ENCODE measurements at places on chromosomes 12 and 14.

GRCh38 chr14:32399920-32400319 is 70.8 kb downstream of the AKAP6 start:
- peak; percentile 80 for ATAC-seq

- ATAC-seq, result no peak
These were observed 14.9 kb downstream of the TUBA1C start for GRCh38 chr12:49279706-49280159.

DNA sequence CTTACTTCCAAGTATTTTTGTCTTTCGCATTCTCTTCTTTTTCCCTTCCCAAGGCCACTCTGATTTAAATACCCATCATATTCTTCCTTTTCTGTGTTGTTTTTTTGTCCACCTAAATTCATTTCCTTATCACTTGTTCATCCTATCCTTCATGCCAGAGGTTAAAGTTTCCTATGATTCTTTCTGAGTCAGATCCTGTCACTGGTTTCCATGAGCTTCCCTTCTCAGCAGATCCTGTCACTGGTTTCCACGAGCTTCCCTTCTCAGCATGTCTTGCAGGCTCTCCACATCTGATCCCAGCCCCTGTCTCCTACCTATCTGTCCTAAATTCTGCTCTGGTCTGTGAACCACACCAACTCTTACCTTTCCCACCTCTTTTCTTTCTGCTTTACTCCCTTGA is 311.8 kb upstream of the RGS6 start:
- no peak for ATAC-seq

DNA sequence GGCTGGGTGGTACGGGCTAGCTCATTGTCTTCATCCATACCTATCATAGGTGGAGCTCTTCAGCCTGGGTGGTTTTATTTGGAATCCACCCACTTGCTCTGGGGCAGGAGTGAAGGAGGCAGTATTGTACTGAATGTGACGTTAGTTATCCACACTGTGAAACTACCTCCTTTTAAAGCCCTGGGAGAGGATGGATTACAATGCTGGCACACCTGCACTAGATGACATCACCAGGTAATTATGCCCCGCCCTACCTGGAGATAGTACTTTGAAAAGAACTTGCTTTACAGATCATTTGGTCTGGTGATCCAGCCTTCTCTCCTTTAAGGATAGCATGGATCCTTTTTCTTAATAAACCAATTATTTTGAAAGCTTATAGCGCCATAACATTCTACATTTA is 78.0 kb downstream of the B4GALNT3 start:
- ATAC-seq, result no peak

DNA sequence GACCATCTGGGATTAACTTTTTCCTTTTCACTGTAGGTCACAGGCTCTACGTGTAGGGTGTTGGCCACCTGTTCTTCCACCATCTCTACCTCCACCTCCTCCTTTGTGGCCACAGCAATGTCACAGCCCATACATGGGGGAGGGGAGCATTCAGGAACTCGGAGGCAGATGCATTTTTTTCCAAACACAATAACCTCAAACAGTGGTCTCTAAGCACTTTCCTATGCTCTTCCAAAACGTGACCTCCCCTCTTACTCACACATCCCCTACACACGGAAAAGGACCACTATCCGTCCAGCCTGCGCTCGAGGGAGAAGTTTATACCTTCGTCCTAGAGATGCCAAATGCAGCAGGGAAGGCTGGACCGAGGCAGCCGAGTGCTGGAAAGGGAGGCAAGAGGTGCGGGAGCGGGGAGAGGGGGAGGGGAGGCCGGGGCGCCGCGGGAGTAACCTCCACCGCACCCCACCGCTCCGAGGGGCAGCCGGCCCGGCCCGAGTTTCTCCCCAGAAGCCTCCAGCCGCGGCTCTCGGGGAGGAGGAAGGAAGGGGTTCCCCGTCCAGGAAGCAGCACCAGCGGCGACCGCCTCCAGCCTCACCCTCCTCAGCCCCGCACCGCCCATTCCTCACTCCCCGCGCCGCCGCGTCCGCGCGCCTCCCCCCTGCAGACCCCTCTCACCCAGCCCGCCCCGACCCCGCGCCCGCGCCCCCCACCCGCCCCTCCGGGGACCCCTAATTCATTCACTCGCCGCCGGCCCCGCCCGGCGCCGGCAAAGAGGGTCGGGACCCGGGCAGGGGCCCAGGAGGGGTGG is 594 bp downstream of the KRAS start:
- ATAC-seq, result peak; percentile 72

DNA sequence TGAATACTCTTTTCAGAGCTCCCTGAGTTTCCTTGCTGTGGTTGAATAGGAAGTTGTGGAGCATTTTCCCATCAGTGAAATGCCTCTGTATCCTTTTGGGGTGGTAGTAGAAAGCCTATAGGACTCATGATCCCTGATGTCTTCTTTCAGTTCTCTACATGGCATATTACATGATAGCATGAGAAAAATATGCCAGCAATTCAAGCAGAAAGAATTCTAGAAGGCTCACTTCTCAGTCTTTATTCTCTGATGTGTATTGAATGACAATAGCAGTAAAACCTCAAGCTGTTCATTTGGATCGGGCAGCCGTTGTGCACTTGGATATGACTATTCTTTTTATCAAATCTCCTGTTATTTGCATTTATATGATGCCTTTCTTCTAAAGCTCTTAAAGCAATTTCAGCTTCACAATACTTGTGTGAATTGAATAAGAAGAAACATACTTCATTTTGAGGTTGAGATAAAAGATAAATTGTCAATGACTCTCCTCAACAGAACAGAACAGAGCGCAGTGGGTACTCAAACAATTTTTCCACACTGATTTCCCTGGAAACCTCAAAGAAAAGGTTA is 251.5 kb upstream of the FBXO33 start:
- no peak for ATAC-seq

DNA sequence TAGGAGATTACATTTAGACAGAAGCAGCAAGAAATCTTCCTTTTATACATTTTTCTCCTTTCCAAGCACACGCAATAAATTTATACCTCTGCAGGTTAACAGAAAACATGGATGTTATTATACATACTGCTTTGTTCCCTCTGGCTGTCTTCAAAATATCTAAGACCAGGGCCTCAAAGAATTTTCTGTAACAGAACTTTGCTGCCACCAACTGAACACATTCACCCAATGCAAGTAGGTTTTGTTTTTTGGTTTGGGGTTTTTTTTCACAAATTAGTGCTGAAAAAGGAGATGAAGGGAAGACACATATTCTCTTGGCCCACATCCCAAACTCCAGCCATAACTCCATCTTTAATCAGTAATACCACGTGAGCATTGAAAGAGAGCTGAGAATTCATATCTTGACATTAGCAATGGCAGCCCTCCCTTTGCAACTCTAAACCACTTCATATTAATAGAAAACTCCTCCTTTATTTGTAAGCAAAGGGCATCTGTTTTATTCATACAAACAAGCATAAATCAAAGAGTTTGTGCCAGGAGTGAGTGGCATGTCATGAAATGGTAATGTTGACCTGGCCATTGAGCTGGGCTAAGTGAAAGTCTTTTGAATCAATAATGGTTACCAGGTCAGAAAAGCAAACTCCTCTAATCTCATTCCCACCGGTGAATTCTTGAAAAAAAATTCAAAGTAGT is 150.8 kb upstream of the FSCB start:
- ATAC-seq, result no peak

DNA sequence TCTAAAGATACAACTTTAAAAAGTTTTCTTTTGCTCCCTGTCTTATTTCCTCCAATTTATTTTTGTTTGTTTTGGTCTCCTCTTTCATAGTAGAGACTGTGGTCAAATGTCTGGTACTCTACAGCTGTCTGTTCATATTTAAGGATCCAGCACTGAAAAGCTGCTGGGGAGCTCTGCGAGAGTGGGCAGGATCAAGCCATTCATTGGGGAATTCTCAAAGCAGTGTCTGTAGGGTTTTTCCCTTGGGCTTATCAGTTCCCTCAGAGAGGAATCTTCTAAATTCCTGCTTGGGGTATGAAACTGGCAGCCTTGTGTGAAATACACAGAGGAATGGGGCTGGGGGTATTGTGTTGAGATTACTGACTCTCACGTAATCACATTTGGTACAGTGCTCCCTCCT is 52.3 kb downstream of the FNTB start:
- ATAC-seq, result no peak
